ENCODE measurements at places on chromosomes 1 and 21.

GRCh38 chr1:89041119-89041641 is 18.5 kb upstream of the GBP3 start:
- no peak for DNase-seq

DNA sequence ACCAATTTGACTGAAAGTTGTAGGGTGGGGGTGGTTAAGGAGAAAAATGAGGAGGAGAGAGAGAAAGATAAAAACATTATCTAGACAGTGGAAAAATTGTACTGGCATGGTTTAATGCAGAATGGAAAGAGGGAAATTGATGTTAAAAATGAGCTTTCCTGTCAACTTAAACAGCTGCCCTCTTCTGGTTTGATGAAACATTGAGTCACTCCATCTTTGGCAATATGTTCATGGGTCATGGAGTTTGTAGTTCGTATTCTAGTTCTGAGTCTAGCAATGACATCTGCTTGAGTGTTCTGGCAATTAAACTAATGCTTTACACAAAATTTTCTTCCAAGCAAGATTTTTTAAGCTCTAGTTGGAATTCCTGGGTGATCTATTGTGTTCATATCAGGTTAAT is 9.6 kb downstream of the ZNF648 start:
- DNase-seq = no peak

DNA sequence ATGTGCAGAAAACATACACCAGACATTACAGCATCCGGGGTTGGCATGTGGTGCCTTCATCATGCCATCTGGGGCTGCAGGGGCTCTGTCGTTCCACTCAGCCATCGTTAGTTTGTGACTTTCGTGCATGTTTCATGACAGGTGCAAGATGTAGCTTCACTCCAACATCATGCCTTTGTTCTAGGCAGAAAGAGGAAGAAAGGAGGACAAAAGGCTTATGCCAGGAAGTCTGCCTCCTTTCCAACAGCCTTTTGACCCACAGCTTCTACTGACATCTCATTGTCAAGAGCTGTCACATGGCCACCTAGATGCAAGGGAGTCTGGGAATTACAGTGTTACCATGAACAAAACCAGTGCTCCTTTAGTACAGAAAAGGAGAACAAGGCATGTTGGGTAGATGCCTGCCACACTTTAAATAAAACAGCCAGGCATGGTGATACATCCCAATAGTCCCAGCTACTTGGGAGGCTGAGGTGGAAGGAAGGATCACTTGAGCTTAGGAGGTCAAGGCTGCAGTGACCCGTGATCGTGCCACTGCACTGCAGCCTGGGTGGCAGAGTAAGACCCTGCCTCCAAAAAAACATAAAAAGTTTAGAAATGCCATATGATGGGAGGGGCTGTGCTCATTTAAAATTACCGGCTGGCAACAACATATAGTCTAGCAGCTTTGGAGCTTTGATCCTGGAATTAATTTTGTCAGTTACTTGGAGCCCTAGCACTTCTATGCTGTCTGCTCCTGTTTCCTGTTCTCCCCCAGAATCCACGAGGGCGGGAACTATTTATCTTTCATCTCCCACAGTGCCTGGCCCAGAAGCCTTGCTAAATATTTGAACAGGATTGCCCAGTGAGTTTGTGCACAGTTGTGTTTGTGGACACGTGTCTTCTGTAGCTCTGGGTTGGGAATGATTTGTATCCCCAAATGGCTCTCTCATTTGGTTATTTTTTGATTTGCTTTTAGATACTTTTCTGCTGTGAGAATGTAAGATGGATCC is 7.4 kb downstream of the DOP1B start:
- peak; percentile 79 for DNase-seq

- DNase-seq = no peak
Measured at GRCh38 chr1:61374156-61374555, 291.8 kb downstream of the NFIA start.

DNA sequence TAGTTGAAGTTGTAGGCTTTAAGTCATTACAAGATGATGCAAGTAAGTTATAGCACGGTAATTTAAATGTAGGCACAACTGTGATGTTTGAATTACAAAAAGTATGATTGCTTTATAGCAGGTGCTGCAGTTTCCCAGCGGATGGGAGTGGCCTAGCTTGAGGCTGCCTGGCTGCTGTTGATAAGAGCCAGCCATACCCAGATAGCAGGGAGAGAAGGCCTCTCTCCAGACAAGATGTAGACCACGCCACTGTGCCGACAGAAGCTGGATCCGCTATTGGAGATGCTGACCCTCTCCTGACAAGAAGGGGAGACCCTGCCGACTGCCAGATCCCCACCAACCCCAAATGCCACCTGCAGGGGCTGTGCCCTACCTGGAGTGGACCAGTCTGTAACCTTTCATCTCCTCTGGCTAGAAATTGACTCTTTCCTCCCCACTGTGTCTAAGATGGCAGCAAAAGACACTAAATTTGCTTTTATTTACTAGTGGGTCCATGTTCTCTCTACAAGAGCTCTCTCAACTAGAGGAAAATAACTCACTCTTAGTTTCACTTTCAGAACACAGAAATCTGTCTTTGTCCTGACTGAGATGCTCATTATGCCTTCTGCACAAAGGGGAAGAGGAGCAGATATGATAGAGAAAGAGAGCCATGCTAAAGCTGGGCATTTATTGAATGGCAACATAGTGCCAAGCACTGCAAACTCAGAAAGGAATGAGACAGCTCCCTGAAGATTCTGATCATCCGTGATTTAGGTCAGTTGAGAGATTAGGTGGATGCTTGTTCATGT is 127.9 kb downstream of the URB2 start:
- no peak for DNase-seq
